Stomach (tissue), 19 donors: ENCODE measurements at places on chromosomes 3 and 15. TPM values are rescaled to one million over a fixed set of nuclear protein-coding genes. Genes with fewer than 3 reads are reported as not detected.
A peak's percentile ranks its signal among the peaks of the same experiment; 100 is the strongest.

The GMNC gene
- not detected for polyA plus RNA-seq

GRCh38 chr3:36494461-36495109 lies 114.3 kb downstream of the STAC start:
- no peak for DNase-seq

The TEX55 gene
- not detected for polyA plus RNA-seq

DNA sequence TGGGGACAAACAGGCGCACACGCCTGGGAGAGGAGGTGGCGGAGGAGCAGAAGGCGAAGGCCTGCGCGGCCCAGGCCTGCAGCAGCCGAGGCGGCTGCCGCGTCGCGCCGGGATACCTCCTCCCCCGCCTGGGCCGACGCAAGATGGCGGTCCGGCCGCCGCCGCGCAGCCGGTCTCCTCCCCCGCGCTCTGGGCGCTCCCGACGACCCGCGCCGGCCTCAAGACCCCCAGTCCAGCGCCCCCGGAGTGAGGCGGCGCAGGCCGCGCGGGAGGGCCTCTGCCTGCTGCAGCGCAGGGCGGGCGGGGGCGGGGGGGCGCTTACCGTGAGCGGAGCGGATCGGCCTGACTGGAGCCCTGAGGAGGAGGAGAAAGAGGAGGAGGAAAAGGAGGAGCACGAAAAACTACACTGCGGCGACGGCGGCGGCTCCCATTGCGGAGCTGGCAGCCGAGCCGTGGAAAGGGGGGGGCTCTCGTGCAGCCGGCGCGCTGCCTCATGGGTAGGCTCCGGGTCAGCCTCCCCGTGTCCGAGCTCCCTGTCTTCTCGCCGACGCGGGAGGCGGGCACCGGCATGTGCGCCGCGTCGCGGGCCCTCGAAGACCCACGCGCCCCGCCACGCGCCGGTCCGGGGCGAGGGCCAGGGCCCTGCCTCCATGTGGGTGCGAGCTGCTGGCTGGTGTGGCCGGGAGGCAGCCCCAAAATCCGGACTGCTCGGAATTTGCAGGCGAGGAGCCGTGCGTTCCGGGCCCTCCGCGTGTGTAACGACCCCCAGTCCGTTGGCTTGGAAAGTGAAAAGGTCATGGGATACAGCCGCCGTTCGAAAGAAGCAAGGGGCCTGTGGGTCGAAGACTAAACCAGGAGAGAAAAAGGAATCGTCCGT lies at the start of gene ZNF280D:
Gene ZNF280D (minus strand): TSS at position 374 of the 877 bp plus-strand sequence. CDS start 26,400 bp downstream, outside the sequence.
- peak; percentile 97 for DNase-seq

The FEZF2 gene
- not detected for polyA plus RNA-seq

- DNase-seq: no peak
Measured at GRCh38 chr3:174462916-174463315, 396.2 kb upstream of the NAALADL2 start.

- no peak for DNase-seq
Measured at GRCh38 chr15:42011074-42011473, 9.8 kb downstream of the PLA2G4E start.

The ASB14 gene
- polyA plus RNA-seq: not detected

DNA sequence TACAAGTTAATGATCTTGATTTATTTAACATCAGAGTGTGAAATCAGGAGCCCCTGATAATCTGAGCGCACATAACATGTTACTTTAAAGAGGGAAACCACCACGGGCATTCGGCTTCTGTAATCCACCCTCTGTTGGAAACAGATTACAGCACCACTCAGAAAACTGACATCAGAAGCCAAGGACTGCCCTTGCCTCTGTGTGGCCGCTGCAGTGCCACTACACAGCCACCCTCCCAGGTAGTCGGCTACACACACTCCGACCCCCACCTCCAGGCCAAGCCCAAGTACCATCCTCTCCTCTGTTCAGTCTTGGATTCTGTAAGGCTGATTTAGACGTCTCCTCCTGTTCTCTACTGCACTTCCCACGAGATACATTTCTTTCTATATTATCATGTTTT lies 251.7 kb downstream of the GABRB3 start:
- no peak for DNase-seq

The CCR8 gene
- not detected for polyA plus RNA-seq

The CCRL2 gene
- polyA plus RNA-seq: 0.76 TPM

The SLC6A6 gene
- 4.9 TPM for polyA plus RNA-seq
